ENCODE measurements at places on chromosomes 11 and 22.
A peak's percentile ranks its signal among the peaks of the same experiment; 100 is the strongest.

GRCh38 chr22:34743110-34743751 lies 322.7 kb upstream of the ISX start:
- DNase-seq, result no peak

DNA sequence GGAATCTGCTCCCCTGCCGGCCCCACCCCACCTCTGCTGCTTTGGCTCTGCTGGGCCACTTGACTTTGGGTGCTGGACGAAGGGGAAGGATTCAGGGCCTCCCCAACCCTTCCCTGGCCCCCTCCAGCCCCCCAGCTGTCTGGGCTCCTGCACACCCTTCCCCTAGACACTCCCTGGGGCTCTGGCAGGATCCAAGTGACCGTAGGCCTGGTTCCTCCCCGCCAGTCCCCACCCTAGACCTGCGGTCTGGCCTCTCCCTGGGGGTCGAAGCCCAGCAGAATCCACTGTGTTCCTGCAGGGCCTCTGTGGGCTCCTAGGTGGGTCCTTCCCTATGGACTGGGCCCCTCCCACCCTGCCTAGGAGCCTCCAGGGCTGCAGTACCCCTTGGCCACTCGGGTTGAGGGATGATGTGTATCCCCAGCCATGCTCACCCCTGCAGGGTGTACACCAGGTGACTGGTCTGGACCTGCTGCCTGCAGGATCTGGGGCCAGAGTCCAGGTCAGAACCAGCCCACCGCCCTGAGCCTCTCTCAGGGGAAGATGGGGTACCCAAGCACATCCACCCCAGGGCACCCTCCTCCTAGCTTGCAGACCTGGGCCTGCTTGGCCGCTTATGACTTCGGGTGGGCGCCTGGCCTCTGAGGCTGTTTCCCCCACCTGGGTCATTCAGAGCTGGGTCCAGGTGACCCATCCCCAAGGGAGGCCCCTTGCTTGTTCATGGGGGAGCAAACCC lies 5.6 kb downstream of the PIM3 start:
- DNase-seq, result no peak

DNA sequence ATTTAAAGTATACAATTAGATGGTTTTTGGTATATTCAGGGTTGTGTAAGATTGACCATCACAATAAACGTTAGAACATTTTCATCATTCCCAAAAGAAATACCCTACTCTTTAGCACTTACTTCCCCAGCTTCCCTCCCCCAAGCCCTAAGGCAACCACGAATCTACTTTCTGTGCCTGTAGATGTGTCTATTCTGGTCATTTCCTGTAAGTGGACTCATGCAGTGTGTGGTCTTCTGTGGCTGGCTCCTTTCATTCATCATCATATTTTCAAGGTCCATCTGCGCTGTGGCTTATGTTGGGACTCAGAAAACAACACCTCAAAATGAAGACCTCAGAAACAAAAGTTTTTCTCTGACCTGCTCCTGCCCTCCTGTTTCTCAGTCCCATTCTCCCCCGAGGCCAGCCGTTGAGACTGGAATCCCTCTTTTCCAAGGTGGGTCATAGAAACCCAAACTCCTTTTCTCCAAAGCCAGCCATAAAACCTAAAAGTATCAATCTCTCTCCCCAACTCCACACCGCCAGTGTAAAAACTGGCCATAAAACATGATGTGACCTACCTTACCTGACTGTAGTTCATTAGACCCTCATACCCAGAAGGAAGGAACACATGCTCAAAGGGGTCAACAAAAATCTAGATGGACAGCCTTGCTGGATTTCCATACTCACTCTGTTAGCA lies 12.9 kb upstream of the TMPRSS13 start:
- no peak for DNase-seq

- DNase-seq, result no peak
These were observed 10.3 kb downstream of the CD81 start for GRCh38 chr11:2387266-2387987.

- no peak for DNase-seq
These were observed 320.3 kb upstream of the ZC3H12C start for GRCh38 chr11:109772892-109773291.

DNA sequence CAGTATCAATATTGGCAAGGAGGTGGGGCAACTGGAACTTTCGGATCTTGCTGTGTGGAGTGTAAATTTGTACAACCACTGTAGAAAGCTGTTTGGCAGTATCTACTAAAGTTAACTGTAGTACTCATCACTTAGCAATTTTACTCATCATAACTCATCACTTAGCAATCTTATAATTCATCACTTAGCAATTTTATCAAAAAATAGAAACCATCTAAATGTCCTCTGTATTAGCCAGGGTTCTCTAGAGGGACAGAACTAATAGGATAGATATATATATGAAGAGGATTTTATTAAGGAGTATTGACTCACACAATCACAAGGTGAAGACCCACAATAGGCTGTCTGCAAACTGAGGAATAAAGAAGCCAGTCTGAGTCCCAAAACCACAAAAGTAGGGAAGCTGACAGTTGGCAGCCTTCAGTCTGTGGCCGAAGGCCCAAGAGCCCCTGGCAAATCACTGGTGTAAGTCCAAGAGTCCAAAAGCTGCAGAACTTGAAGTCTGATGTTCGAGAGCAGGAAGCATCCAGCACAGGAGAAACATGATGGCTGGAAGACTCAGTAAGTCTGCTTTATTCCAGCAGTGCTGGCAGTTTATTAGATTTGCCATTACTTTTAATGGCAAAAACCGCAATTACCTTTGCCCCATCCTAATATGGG lies 92.9 kb upstream of the USP47 start:
- DNase-seq, result no peak

DNA sequence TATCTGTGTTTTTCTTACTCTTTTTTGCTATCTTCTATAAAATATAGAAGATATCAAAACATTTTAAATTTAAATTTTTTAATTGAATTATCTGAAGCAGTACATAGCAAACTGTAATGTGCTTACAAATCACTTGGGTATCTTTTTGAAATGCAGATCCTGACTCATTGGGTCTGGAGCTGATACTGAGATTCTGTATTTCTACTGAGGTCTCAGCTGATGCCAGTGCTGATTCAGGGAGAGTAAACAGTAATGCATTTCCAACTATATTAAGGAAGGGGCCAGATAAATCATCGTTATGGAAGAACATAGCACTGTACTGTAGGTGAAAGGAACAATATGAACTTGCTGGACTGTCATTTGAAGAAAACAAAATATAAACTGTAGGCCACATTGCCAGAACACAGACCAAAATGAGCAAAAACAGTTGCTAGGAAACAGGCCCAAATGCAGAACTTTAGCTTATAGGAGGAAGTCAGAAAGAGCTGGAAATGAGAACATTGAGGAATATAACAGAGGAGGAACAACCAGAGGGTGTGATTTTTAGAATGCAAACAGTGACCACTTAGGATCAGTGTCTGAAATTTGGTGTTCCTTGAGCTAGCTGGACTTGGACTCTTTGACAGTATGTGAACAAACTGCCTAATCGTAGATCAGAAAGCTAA lies 3.3 kb downstream of the ARL14EP start:
- DNase-seq, result no peak

DNA sequence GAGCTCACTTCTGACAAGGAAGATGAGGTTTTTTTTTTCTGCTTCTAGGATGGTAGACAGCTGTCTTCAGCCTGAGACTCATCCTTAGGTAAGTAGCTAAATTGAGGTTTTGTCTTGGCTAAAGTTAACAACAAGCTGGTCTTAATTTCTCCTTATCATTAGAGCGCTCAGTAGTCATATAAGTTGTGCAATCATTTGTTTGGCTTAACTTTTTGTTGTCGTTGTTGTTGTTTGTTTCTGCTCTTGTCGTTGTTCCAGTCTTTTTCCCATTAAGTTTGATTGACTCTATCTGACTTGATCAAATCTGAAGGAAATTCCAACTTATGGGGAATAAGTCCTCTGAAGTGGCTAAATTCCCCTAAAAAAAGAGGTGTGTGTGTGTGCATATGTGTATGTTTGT lies 33.0 kb downstream of the GLYATL2 start:
- no peak for DNase-seq

DNA sequence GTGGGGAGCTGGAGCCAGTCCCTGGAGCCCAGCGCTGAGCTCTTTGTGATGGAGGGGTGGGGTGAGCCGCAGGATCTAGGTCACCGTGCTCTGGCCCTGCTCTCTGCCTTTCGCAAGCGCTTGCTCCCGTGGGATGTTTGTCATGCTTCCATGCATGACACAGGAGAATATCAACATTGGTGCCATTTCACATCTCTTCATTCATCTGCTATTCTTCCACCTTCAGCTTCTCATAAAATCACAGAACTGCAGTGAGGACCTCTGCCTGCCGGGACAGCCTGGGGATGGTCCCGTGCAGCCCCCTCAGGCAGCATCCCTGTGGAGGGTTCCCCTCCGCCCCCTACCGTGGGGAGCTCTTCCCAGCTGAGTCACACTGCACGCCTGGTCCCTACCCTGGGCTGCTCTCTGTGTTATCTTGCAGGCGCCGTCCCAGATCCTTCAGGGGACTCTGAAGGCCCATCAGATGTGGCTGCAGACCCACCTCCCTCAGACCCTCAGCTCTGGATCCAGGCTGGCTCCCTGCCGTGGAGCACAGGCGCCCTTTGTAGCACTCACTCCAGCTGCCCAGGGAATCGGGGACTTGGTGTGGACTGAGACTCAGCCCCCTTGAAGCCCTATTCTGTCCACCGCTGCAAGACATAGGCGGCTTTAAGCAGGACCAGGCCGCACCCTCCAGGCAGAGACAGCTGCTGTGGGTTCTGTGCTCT lies 5.1 kb upstream of the SEPTIN5 start:
- DNase-seq, result no peak

DNA sequence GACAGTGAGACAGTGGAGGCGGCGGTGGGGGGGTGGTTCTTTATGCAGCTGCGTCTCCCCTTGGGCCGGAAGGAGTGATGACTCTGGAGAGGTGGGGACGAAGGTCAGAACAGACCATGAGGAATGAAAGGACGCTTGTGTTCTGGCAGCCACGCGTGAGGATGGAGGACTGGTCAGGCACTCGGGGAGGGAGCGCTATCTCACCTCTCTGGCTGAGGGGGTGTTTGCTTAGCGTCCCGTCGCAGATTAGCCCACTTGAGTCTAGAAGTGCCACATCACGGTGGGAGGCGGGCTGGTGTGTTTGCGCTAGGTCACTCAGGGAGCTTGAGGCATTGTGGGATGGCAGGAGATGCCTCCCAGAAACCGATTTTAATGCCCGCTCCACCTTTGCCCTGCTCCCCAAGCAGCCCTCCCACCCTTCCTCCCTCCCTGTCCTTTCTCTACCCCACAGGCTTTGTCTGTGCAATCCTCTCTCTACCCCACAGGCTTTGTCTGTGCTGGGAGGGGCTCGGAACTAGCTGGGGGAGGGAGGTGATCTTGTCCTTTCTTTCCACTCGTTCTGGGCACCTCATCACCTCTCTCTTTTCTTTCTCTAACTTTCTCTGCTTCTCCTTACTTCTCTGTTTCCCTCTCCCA lies 97.8 kb downstream of the PKNOX2 start:
- peak; percentile 18 for DNase-seq

GRCh38 chr11:20327377-20327935 lies 36.1 kb upstream of the HTATIP2 start:
- no peak for DNase-seq

GRCh38 chr11:21646351-21646750 lies 546.5 kb upstream of the ANO5 start:
- DNase-seq, result no peak

GRCh38 chr11:115623021-115623451 lies 118.8 kb upstream of the CADM1 start:
- no peak for DNase-seq

DNA sequence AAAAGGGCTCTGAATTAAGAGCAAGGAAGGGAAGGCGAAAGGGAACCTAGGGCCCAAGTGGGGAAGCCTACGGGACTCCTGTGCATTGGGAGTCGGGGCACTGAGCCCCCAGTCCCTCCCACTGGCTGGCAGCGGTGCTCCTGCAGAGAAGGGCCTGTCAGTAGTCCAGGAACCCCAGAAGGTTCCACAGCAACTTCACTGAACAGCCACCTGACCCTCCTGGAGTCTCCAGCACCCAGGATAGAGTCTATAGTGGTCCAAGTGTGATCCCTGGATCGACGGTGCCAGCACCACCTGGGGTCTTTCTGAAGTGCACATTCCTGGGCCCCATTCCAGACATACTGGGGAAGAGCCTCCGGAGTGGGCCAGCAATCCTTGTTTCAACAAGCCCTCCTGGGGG lies 100.0 kb upstream of the B3GAT1 start:
- no peak for DNase-seq

DNA sequence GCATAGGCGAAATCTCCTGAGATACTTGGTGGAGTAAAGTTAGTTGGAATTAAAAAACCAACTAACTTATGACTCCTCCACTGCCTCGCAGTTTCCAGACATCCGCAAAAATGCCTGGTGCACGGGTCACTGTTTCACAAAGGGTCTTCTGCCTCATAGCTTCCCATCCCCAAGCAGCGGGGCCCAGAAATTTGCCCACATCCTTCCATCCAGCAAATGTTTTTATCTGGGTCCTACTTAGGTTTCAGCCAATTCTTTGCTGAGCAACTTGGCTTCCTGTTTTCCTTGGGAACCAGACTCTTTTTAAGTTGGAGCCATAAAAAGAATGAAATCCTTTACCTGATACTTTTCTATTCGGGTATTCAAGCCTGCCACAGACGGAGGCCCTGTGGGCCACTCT lies 36.2 kb downstream of the FZD4 start:
- no peak for DNase-seq

DNA sequence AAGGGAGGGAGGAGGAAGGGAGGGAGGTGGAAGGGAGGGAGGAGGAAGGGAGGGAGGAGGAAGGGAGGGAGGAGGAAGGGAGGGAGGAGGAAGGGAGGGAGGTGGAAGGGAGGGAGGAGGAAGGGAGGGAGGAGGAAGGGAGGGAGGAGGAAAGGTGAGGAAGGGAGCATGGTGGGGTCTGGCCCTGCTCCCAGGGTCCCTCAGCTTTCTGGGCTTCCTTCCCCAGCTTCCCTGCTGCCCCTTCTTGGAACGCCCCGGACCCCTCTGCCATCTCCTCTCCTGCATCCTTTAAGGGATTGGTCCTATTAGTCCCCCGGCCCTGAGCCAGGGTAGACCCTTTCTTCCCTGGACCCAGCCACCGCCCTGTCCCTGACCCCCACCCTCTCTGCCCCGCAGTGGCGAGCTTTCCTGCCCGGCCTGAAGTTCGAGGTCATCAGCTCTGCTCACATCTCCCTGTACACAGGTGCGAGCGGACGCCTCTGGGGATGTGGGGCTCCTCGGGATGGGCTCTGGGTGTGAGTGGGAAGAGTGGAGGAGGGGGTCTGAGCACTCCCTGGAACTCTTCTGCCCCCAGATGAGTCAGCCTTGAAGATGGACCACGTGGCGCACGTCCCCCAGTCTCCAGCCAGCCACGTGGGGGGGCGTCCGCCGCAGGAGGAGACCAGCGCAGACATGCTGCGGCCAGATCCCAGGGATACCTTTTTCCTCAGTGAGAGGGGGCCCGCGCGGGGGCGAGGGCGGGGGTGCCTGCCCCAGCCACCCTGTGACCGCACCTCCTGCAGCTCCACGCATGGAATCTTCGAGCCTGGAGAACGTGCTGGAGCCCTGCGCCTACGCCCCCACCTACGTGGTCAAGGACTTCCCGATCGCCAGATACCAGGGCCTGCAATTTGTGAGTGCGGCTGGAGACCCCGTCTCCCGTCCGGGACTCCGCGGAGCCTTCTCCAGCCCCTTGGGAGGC lies 6.0 kb downstream of the B4GALNT4 start:
- no peak for DNase-seq
